ENCODE measurements at places on chromosomes 7 and 10.
A peak's percentile ranks its signal among the peaks of the same experiment; 100 is the strongest.

DNA sequence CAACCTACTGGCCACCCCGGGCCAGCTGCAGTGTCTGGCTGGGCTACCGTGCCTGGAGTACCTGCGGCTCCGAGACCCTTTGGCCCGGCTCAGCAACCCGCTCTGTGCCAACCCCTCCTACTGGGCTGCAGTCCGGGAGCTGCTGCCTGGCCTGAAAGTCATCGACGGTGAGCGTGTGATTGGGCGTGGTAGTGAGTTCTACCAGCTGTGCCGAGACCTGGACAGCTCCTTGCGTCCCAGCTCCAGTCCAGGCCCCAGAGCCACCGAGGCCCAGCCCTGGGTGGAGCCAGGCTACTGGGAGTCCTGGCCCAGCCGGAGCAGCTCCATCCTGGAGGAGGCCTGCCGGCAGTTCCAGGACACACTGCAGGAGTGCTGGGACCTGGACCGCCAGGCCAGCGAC is 4.2 kb downstream of the RARRES2 start:
- no peak for DNase-seq

DNA sequence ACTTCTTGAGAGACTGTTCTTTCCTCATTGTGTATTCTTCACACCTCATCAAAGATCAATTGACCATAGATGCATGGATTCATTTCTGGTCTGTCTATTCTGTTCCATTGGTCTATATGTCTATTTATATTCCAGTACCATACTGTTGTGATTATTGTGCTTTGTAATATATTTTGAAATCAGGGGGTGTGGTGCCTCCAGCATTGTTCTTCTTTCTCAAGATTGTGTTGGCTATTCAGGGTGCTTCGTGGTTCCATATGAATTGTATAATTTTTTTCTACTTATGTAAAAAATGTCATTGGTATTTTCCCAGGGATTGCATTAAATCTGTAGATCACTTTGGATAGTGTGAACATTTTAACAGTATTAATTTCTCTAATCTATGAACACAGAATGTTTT is 106.5 kb downstream of the EPC1 start:
- no peak for DNase-seq

- no peak for DNase-seq
These were observed 40.2 kb upstream of the PDLIM1 start for GRCh38 chr10:95330966-95331453.

DNA sequence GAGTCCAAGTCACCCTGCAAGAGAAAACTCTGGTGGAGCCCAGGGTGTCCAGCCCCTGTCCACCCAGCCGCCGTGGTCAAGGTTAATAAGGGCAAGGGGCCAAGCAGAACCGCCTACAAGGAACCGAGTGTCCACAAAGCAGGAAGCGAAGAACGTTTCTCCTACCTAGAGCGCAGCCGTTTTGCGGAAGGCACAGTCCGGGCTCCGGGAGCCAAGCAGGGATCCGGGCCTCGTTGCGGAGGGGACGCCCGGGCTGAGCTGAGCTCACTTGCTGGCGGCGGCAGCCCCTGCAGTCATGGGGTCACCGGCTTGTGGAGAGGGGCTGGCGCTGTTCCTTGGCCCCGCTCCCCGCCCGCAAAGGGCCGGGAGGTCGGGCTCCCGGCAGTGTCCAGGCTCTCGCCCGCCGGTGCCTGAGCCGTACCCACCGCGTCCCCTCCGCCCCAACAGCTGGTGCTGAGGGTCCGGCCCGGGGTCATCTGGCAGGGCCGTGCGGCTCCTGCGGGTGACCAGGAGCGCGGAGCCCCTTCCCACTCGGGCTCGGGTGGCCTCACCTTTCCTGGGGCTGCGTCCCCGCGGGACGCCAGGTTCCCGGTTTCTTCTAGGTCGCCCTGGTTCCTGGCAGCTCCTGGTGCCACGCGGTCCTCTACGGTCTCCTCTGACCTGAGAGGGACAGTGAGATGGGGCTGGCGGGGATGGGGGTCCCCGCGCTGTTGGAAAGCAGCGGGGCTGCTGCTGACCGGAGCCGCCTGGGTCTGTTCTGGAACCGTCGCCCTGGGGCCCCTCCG is 14.0 kb upstream of the ZNF273 start:
- DNase-seq, result no peak

DNA sequence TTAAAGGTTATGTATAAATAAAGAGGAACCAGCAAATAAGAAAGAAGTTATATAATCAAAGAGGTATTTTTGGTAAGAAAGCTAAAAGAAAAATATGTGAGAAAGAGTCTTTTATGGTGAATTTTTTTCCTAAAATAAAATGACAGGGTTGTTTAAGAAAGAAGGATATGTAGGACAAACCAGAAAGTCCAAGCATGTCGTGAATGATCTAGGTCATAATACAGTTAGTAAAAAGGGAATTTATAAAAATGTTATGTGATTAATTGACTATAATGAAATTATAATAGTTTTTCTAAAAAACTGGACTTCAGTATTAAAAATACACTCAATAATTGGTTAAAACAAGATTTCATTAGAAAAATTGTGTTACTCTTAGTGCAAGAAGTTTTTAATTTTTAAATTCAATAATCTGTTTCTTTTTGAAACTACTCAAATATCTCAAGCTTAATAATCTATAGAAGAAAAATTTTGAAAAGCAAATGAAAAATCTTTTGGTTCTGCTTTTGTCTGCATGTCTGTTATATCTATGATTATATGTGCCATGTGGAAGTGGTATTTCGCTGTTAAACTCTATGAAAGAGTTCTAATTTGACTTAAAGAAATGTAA is 23.3 kb downstream of the AVL9 start:
- DNase-seq, result no peak

- no peak for DNase-seq
These were observed 44.4 kb upstream of the AKR1C2 start for GRCh38 chr10:5047912-5048628.

DNA sequence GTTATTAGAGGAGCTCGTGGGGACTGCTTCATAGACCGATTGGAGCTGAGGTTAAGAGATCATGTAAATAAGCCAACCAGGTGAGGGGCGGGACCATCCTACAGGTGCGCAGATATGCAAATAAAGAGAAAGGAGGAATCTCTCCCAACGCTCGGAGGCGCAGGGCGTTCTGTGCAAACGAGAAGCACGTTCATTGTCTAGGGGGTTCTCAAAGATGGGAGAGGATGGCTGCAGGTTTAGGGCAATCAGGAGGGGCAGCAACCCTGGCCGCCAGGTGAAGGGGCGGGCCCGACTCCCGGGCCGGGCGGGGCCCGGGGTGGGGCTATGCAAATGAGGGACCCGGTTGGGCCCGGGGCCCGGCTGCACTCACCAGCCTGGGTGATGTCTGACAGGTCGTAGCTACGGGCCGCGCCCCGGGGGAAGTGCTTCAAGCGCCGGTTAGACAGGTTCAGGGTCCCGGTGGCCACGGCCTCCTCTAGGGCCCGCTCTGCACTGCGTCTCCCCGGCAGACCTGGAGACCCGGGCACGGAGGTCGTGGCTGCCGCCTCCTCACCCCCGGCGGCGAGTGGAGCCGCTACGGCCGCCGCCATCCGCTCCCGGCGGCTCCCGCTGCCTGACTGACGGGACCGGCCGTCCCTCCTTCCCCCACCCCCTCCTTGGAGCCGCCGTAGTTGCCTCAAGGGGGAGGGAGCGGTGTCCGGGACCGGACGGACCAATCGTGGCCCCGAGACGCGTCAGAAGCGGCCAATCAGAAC is at the start of gene LRCH4:
TSS of gene LRCH4 (minus strand) at position 619 of the 755 bp plus-strand sequence. CDS start at position 590, 29 bp downstream.
- DNase-seq, result peak; percentile 74

DNA sequence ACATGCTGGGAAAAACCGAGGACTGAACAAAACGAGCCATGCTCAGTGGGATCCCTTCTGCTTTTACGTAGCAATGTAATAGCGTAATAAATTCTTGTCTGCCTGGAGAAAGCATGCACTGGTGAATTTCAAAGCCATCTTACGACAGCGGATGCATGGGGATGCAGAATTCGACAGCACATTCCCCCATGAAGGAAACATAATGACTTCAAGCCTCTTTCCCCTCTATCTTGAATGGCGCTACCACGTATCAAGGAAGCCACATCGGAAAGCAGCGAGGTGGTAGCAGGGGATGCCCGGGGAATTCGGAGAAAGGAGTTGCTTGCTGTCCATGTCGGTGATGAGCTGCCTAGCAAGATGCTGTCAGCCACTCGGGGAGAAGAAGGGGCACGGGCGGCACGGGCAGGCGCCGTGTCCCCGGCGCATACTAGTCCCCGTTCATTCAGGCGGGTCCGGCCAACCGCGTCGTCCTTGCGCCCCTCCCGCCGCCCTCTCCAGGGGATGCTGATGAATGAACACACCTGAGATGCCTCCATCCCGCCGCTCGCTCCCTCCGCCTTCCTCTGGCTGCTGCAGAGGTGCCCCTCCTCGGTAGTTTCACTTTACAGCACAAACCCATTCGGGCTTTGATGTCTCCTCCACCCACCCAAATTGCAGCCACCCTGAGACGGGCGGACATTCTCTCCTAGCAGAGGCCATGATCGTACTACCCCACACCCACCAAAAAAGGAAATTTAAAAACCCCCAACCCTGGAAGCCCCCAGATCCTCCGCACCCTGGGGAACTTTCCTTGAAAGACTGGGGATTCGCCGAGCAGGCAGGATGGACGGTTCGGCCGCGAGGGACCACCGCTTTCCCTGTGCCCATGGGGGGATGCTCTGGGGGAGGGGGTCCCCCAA is 644 bp downstream of the SORBS1 start:
- peak; percentile 65 for DNase-seq

GRCh38 chr7:116770941-116771340 is 91.4 kb upstream of the CAPZA2 start:
- no peak for DNase-seq

All from WTC11 (cell line).